ENCODE measurements at places on chromosomes 6 and 20.
A peak's percentile ranks its signal among the peaks of the same experiment; 100 is the strongest.

DNA sequence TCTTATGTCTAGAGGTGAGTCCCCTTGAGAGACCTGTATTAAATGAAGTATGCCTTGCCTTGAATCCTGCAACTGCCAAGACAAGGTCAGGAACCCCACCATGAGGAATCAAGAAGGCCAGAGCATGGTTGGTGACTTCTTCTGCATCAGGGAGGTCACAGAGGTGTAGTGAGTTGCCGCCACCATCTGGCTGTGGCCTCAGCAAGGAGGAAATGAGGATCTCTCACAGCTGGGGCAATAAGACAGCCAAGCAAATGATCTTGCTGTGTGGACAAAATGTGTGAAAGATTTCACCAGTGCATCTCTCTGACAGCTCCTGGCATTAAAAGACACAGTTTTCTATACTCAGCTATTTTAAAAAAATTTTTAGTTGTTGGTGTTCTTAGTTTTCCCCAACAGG, 611.0 kb downstream of the DOK5 start:
- DNase-seq, result no peak

DNA sequence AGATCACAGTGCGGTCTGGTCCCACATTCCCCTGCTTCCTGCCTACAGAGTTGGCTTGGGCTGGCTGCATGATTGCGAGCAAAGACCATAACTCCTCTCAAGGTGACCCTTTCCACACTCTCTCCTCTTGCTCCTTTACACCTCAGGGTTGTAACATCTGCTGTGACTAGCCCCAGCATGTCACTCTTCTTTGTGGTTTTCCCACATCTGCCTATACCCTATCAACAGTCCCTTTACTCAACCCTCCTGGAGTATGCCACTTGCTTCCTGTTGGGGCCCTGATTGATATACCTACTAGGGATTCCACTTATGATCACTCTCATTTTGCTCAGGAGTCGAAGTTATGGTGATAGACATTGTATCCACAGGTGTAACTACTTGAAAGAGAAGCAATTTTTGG, 58.9 kb upstream of the SGK1 start:
- DNase-seq, result no peak

DNA sequence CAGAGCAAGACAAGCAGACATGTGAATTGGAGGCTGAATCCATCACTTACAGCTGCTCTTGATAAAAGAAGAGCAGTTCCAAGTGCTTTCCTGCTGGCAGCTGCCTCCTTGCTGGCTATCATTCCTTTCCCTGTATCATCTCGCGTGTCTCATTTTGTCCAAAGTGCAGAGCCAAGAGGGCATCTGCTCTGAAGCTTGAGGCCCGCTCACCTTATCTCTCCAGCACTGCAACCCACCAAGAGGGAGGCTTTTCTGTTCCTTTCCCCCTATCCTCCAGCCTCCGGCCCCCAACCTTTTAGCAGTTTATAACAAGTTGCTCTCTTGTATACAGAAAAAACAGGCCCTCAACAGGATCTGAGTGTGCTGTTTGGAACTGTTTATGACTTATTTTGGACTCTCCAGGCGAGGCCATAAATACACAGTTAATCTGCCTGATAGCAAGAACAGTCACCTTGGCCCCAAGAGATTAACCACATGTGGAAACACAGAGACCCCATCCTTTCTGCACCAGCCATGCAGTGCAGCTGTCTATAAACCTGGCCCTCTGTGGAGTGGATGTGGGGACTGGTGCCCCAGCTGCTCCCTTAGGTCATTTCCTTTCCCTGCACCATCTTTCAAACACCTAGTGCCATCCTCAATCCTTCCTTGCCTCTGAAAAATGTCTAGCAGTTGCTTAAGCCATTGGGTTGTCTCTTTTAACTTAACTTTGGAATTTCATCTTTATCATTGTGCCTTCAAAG, 172.5 kb upstream of the FERMT1 start:
- no peak for DNase-seq

DNA sequence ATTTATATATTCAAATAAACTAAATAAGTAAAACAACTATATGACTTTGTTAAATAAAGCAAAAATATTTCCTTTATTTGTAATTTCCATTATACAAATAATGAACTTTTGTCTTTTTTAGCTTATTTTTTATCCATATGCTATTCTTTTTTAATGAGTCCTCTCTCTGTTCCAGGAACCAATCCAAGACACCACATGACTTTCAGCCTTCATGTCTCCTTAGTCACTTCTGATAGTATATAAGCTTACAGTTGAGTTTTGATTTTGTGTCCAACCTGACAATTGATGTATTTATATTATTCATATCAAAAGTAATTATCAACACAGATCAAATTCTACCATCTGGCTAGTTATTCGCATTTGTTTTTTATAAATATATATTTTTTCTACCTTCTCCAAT, 582.3 kb upstream of the GJE1 start:
- no peak for DNase-seq

DNA sequence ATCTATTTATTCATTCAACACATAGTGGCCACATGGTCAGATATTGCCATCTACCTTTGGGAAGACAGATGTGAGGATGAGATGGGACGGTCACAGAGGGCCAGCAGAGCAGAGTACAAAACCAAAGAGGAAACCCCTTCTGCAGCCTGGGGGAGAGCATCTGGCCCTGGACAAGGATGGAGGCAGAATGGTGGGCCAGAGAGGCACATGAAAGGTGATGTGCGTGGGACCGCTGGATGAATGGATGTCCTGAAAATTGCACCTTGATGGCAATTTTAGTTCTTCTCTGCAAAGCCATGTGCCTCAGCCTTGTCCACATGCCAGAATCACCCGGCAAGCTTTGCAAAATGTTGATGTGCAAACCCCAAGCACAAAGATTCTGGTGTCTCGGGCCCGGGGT, 77.4 kb upstream of the CD93 start:
- DNase-seq, result no peak

DNA sequence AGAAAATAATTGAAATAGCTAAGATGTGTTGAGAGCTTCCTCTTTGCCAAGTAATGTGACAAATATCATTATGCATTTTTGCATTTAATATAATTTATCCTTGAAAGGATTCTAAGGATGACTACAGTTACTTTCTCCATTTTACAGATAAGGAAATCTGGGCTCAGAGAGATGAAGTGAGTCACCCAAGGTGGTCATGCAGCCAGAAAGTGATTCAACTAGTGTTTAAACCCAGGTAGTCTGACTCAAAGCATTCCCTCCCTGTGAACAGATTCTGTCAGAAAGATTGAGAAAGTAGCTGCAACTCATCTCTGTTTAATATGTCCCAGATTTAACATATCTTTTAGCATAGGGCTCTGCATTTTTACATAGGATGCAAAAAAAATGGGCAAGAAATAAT, 28.1 kb downstream of the NRSN1 start:
- DNase-seq, result no peak

DNA sequence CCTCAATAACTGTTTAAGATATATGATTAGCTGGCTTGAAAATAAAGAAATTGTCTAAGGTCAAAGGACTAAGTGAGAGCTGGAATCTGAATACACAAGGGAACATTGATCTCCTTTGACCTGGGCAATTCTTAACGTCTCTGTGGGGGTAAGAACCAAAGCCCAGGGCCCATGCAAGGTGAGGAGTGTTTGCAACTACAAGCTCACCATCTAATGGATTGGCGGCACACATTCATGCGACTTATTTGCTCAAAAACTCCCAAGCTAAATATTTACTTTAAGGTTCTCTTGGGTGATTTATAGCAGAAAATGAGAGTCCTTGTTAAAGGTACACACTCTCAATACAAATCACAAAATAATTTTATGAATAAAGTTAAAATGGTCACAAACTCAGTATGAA, 392.0 kb upstream of the FLRT3 start:
- no peak for DNase-seq

DNA sequence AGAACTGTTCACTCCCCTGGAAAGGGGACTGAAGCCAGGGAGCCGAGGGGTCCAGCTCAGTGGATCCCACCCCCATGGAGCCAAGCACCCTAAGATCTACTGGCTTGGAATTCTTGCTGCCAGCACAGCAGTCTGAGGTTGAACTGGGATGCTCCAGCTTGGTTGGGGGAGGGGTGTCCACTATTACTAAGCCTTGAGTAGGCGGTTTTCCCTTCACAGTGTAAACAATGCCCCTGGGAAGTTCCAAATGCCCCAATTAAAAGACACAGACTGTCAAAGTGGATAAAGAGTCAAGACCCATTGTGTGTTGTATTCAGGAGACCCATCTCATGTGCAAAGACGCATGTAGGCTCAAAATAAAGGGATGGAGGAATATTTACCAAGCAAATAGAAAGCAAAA, 150.2 kb downstream of the LPA start:
- no peak for DNase-seq

DNA sequence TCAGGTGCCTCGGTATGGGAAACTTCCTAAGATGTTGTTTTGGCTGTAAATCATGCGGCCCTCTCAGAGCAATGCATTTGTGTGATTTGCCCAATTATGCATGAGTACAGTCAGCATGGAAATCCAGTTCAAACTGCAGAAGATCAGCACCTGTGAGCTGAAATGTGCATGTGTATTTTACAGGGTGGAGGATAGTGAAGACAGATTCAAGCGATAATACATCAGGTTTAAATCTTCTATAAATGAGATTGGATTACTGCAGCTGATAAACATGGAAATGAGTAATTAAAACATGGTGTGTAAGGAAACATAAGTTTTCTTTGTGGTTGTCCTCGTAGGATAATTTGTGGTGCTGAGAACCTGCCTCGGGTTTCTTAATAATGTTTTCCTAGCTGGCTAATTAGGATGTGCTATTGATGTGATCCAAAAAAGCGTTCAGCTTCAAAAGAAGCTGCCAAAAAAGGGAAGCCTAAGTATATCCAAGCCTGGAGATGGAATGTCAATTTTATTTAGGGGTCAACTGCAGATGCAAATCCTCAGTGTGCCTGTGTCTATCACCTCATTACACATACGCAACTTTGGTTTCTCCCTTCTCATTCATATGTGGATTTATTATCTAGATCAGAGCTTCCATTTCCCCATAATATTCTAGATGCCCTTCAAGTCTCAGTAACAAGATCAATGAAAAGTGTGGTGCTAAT, 117.1 kb upstream of the CCDC28A start:
- DNase-seq, result no peak

DNA sequence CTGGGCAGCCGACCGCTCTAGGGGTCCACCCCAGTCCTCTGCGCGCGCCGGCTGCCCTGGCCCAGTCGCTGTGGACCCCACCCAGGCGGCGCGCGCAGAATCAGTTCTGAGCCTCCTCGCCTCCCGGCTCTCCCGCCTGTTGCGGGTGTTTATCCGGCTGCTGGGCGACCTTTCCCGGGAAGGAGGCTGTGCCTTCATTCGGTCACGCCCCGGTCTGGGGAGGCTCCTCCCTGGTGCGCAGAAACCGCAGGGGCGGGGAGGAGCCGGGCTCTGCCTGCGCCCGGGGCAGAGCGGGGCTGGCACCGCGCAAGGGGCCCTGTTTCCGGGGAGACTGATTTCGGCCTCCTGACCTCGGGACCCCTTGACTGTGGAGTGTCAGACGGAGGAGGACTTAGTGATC, 80.8 kb upstream of the EYS start:
- no peak for DNase-seq

GRCh38 chr6:169190144-169190584, 63.5 kb downstream of the THBS2 start:
- no peak for DNase-seq

- DNase-seq, result no peak
These were observed 32.5 kb downstream of the PLCG1 start for GRCh38 chr20:41169791-41170351.

GRCh38 chr20:35603695-35604448, 11.8 kb upstream of the SPAG4 start:
- DNase-seq, result no peak

- DNase-seq, result peak; percentile 18
These were observed 227.6 kb upstream of the PRSS16 start for GRCh38 chr6:27019651-27020552.

GRCh38 chr6:10141746-10142443, 273.0 kb downstream of the TFAP2A start:
- no peak for DNase-seq

DNA sequence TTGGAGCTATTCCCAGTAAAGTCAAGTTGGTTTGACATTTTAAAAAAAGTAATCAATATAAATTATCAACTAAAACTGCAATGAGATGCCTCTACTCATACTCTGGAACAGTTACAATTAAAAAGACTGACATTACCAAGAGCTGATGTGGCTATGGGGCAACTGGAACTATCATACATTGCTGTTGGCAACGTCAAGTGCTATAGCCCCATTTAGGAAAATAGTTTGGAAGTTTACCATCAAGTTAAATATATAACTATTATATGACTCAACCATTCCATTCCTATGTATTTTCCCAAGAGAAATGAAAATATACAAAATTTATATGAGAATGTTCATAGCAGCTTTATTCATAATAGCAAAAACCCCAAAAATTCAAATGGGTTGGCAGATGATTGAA, 111.4 kb upstream of the HDGFL1 start:
- no peak for DNase-seq

DNA sequence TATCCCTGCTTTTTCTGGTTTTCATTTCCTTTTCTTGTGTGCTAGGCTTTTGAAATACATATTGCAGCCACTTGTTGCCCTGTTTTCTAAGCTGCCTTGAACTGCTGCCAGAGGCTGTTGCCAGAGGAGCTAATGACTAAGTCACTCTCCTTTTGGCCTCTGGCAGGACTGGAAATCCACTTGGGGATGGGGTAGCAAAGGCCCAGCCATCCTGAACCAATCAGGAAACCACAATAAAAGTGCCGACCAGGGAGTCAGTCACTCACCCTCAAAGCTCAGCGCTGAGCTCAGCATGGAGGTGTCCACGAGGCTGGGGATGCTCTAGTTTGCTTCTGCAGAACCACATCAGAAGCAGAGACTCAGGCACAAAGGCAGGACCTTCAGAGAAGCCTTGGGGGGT, 813.0 kb downstream of the DHX35 start:
- DNase-seq, result peak; percentile 4

GRCh38 chr6:10569392-10570127, 48.4 kb downstream of the GCNT2 start:
- no peak for DNase-seq

DNA sequence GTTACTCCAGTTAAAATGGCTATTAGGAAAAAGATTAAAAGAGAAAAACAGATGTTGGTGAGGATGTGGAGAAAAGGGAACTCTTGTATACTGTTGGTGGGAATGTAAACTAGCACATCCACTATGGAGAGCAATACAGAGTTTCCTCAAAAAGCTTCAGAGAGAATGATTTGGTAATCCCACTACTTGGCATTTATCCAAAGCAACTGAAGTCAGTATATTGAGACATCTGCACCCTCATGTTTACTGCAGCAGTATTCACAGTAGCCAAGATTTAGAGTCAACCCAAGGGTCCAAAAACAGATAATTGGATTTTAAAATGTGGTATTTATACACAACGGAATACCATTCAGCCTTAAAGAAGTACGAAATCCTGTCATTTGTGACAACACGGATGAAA, 469.5 kb downstream of the QKI start:
- no peak for DNase-seq

GRCh38 chr6:34234667-34235306, 1.9 kb upstream of the HMGA1 start:
- DNase-seq, result no peak
